ENCODE measurements at places on chromosomes 6 and 20.

DNA sequence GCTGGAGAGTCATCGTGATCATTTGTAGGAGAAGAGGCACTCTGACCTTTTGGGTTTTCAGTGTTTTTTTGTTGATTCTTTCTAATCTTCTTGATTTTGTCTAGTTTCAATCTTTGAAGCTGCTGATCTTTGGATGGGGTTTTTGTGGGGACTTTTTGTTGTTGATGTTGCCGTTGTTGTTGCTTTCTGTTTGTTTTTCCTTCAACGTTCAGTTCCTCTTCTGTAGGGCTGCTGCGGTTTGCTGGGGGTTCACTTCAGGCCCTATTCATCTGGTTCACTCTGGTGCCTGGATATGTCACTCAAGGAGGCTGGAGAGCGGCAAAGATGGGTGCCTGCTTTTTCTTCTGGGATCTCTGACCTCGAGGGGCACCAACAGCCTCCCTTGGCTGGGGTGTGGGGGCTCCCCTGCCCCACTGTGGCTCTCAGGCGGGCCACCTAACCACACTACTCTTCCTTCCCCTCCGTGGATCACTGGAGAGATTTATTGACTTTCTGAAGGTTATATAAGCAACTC, 21.5 kb upstream of the TMEM244 start:
- DNase-seq = no peak

- DNase-seq = no peak
These were observed 202.8 kb downstream of the WDR27 start for GRCh38 chr6:169498916-169499513.

- DNase-seq = no peak
These were observed 101.5 kb downstream of the NRSN1 start for GRCh38 chr6:24227556-24227955.

DNA sequence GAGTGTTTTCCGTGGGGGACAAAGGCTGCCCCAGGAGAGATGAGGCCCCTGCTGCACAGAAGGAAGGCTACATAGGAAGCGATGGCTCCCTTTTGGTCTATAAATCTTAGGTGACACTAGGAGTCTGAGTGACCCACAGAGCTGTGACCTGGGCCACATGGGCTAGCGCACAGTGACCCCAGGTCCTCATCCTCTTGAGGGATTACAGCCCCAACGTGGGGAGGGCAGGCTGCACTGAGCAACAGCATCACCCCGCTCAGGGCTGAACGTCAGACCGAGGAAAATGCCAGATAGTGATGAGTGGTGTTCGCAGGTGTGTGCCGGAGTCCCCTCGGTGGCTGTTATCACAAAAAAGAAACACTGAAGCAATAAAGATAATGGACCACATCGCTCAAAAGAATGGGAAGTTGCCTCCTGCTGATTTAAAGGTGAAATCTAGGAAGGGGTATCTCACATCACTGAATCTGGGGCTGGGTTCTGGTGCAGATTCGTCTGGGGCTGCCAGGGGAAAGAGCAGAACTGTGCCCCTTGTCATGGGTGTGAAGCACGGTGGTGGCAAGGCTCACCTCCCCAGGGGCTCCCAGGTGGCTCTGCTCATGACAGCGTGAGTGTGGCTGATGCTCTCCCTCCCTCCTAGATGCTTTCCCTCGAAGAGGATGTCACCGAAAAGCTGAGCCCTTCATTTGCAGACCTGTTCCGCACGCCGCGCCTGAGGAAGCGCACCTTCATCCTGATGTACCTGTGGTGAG, 14.5 kb downstream of the SLC22A1 start:
- DNase-seq = no peak

DNA sequence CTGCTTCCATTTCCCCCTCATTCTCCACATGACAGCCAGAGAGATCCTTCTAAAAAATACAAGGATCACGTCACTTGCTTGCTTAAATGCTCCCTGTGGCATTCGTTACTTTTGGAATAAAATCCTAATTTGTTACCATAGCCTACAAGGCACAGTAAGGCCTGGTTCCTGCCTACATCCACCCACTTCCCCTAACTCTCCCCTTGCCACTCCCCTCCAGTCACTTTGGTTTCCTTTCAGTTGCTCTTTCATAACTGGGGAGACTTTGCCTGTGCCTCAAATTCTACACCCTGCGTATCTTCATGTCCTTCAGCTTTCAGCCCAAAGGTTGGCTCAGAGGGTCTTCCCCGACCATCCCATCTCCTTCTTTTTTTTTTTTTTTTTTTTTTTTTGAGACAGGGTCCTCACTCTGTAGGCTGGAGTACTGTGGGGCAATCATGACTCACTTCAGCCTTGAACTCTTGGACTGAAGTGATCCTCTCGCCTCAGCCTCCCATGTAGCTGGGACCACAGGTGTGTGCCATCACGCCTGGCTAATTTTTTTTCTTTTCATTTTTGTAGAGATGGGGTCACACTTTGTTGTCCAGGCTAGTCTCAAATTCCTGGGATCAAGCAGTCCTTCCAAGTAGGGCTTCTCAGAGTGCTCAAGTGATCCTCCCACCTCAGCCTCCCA, 12.5 kb downstream of the ID1 start:
- no peak for DNase-seq

GRCh38 chr6:111943726-111944125, 70.5 kb upstream of the FYN start:
- no peak for DNase-seq

GRCh38 chr6:119552021-119552420, 202.5 kb upstream of the MAN1A1 start:
- no peak for DNase-seq

GRCh38 chr20:9401371-9401770, 113.0 kb upstream of the LAMP5 start:
- no peak for DNase-seq

DNA sequence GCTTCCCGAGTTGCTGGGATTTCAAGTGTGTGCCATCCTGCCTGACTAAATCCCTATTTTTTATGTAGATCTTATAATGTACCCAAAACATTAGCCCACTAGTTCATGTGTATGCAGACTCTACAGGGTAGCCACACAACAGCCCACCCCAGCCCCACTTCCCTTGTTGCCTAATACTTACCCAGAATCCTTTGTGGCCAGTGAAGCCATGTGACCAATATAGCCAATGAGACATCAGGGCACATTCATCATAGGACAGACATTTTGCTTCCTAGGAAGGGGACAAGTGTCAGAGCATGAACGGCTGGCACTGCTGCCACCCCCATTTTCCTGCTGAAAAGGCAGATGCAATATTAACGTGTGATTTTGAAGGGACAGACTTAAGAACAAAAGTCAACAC, 36.0 kb upstream of the TCP11 start:
- no peak for DNase-seq

- no peak for DNase-seq
These were observed 79.0 kb upstream of the POPDC3 start for GRCh38 chr6:105258816-105259215.

DNA sequence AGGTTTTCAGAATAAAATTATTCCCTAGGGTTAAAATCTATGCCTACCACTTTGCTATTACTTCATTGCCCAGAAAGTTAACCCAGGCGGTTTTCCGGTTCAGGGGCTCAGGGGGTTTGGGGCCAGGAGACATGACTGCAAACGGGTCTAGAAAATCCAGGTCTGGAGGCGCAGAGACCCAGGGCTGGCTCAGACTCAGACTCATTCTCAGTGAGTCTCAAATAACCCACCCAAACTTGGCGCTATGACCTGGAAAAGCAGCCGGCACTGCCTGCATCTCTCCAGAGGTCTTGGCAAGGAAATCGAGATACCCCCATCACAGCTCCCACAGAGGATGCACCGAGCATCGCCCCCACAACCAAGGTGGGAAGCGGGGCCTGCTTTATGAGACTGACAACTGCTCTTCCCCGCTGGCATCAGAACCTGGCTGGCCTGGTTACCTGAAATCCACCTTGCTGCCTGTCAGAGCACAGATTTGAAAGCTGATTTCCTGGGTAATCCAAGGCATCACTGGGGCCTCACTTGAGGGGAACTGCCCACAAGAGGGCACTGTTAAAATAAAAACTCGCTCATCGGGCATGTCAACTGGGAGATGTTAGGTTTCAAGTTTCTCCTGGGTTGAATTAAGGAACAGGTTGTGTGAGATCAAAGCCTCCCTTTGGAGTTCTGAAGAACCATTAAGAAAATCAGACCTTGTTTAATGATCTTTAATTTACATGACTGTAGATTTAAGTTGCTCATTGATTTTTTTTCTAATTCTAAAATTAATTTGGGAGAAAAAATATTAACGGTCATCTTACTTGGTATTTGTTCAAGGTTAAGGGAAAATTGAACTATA, 55.1 kb downstream of the KIF16B start:
- no peak for DNase-seq

DNA sequence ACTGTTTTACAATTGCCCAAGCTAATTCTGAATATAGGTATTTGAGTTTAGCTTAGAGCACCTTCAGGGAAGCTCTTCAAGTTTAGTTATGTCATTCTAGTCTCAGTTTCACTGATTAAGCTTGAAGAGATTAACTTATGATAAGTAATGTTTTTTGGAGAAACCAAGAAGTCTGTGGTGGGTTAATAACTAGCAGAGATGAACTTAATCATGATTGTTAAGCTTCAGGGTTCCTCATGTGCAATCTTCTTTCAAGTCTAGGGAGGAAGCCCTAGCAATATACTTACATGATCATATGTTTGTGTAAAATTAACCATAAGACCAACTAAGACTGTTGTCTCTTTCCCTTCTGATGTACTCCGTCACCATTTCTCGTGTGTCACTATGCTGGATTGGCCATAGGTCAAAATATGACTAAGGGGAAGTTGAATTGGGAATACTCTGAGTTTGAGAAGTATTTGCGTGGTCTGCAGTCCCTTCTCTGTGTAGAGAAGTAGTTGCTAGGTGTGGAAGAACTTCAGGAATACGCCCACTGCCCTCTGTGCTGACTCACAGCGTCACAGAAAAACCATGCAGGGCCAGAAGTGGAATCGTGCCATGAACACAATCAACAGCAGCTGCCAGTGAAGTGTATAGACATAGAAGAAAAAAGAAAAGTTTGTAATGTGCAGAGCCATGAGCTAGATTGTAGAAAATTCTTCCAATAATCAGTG, 88.3 kb downstream of the SH3BGRL2 start:
- DNase-seq = no peak

- no peak for DNase-seq
These were observed 67.5 kb upstream of the COL21A1 start for GRCh38 chr6:56314683-56315523.

GRCh38 chr6:37551867-37552266, 52.2 kb upstream of the CCDC167 start:
- DNase-seq = no peak

DNA sequence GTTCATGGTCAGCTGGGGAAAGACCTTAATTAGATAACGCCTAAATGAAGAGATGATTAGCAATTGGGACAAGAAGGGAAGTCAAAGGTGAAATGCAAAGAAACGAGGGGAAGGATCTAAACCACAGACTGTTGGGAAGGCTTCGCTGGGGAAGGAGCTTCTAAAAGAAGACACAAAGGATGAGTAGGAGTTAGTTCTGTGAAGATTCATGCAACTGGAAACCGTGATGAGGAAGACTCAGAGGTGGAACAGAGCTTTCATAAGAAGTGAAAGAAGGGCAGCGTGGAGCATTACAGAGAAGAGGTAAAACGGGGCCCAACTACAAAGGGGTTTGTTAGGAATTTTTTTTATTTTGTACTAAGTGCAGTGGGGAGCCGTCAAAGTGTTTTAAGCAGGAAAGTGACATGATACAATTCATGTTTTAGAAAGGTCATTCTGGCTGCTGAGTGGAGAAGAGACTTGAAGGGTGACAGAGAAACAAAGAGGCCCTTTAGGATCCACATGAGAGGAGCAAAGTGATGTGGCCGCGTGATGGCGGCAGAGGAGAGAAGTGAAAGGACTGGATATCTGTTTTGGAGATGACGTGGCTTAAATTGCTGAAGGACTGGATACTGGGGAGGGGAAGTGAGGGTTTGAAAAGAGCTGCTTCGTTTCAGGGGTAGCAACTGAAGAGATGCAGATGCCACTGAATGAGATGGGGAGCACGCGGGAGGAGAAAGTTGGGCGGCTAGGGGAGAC, 33.6 kb downstream of the TTI1 start:
- DNase-seq = no peak

- DNase-seq = peak; percentile 71
These were observed 1.7 kb downstream of the PPP1R10 start for GRCh38 chr6:30615219-30615957.

DNA sequence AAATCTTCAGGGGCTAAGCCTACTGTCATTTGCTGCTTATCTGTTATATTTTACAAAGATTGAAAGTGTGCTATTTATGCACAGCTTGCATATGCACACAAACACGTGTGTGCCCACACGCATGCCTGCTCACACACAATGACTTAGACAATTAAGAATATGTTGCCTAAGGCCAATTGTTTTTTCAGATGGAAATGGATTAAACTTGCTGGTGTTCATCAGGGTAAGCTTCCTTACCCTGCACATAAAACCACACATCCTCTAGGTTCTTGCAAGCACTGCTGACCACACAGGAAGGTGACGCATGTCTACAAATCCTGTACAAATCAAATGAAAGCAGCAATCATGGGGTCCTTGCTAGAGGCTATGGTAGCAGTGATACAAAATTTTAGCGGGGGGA, 58.4 kb downstream of the GJA10 start:
- DNase-seq = no peak

DNA sequence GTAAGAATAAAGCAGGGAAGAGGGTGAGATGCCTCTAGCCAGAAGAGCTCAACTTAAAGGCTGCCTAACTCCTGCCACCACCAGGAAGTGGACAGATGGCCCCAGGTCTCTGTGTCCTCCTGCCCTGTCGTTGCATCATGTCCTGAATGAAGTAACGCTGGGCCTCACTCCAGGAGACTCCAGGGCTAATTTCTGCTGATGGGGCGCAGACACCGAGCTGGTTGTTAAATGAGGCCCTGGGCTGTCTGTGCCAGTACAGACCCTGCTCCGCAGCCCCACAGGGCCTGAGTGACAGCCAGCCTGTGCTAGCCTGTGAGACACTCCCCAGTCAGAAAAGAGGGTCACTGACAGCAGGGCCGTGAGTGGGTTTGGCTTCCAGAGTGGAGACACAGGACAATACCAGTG, 6.5 kb downstream of the IP6K3 start:
- no peak for DNase-seq

DNA sequence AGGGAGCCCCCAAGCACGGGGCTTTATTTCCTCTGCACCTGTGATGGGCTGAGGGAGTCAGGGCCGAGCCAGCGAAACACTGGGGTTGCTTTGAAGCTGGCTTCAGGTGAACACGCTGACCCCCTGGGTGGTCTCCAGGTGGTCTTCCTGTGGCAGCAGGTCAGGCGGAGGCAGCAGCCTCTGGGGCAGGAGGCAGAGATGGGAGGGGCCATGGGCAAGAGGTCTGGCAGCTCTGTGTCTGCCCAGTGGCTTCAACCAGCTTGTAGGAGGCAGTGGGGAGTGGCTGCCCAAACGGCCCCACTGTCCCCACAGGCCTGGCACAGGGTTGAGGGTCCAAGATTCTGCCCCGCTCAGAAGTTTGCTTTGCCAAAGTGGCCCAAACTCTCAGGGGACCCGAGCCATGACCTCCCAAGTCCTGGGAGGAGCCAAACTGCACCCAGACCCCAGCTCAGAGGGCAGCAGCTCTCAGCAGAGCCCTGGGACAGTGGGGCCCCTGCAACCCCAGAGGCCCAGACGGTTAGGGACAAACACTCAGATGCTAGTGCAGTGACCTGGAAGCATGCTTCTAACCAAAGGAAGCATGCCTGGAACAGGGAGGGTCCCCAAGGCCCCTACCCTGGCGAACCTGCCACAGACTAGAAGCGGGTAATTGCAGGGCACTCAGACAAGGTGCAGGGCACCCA, 15.3 kb downstream of the NTSR1 start:
- DNase-seq = peak; percentile 65

Data from sigmoid colon (tissue), 7 donors.